ENCODE measurements at places on chromosomes 4 and X. TPM values are rescaled to one million over a fixed set of nuclear protein-coding genes. Genes with fewer than 3 reads are reported as not detected.

REELD1 gene
- 2.6 TPM for total RNA-seq

HOPX gene
- 7.0 TPM for total RNA-seq

TMSB15B gene
- total RNA-seq = 9.0 TPM

STAP1 gene
- total RNA-seq = 62.3 TPM

LONRF3 gene
- 1.2 TPM for total RNA-seq

PCDH7 gene
- total RNA-seq = not detected

PRICKLE3 gene
- total RNA-seq = 16.2 TPM

- no peak for DNase-seq
These were observed 18.8 kb downstream of the L1CAM start for GRCh38 chrX:153867139-153867538.

GRCh38 chr4:184346682-184347081, 127.7 kb downstream of the IRF2 start:
- DNase-seq = no peak

- peak; percentile 11 for DNase-seq
These were observed 68.8 kb downstream of the IL15 start for GRCh38 chr4:141705048-141705746.

- DNase-seq = no peak
These were observed 18.6 kb upstream of the BMP2K start for GRCh38 chr4:78757574-78757973.

- no peak for DNase-seq
These were observed 92.0 kb downstream of the FNIP2 start for GRCh38 chr4:158860856-158861255.

DNA sequence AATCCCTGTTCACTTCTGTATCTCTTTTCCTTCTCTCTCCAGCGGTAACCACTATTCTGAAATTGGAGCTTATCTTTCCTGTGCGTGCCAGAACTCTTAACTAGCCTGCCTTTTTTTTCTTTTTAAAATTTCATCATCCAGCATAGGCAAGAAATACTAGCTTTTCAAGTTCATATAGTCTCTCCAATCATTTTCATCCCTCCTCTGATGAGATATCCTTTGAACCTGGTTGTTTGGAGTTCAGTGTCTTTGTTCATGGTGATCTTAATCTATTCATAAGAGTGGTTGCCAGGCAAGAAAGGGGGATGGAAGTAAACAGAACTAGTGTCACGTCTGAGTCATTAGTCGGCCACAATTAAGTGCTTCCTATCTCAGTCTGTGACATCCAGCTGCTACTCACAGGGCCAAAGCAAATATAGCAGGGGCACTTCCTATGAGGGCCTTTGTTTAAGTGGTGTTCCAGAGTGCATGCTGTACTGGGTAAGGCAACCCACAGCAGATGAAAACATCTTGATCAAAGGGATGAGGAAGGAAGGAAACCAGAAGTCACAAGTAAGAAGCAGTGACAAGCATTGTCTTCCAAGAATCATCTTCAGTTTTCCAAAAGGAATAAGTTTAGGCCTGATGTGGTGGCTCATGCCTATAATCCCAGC, 56.4 kb upstream of the XIAP start:
- no peak for DNase-seq

DNA sequence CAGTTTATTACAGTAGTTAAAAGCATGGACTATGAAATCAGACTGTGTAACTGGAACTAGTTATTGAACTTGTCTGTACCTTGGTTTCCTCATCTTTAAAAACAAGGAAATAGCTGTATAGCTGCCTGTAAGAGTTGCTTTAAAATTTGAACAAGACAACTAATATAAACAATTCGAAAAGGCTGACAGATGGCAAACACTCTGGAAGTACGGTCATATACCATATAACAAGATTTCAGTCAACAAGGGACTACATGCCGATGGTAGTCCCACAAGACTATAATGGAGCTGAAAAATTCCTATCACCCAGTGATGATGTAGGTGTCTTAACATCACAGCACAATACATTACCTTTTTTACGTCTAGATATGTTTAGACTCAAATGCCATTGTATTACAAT, 78.7 kb downstream of the CNOT6L start:
- DNase-seq = no peak

- no peak for DNase-seq
These were observed 13.5 kb downstream of the RXFP1 start for GRCh38 chr4:158535130-158535614.

DNA sequence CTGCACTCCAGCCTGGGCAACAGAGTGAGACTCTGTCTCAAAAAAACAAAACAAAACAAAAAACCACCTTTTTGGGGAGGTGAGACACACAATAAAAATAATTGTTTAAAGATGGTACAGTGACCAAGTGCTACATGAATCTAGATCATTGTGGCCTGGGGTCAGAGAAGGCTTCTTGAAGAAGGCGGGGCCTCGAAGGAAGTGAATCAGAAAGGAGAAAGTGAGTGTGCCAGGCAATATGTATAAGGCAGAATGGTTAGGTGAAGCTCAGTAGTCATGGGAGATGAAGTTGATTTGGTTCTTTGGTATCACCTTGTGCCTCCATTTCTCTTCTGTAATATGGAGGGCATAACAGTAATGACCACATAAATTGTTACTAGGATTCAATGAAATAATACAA, 58.9 kb downstream of the DOCK11 start:
- no peak for DNase-seq

- no peak for DNase-seq
These were observed 21.2 kb upstream of the SLC7A11 start for GRCh38 chr4:138263247-138263816.
